ENCODE measurements at places on chromosomes 7 and 10. TPM values are rescaled to one million over a fixed set of nuclear protein-coding genes. Genes with fewer than 3 reads are reported as not detected.

HTR5A gene
- total RNA-seq: not detected

DNA sequence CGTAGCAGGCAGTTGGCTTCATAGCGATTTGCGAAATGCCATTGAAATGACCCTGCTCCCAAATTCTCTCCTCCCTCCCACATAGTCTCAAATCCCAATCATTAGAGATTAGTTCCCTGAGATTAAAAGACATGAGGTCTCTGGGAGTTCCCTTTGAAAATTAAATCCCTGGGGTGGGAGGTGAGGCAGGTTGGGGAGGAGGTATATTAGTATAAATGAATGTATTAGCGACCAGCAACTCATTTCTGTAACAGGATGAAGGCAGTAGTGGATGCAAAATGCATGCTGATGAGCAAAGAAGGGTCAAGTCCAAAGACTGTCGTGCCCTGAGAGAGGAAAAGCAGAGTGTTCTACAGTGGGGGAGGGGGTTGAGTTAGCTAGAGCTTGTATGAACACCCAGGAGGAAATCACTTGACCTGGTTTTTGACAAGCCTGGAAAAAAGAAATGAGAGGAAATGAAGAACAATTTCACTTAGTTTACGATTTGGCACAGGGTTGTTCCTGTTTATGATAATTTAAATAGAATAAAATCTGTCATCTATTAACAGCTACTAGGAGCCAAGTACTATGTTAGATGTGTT lies 79.6 kb upstream of the MTPN start:
- DNase-seq: no peak

DNA sequence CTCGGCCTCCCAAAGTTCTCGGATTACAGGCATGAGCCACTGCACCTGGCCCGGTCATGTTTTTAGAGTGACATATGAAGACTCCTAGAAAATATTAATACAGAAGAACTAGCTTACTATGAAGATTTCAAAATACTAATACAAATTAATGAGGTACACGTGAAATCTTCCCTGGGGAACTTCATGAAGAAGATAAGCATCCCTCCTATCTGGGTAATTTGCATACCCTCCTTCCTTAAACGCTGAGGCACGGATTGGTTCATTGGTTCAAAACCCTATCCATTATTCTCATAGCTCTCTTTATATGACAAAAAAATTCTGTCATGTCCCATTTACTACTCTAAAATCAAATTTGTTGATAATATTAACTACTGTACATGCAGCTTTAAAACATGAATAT lies 224.8 kb upstream of the KLF14 start:
- DNase-seq: no peak

- no peak for DNase-seq
These were observed 28.8 kb upstream of the SLC26A4 start for GRCh38 chr7:107631588-107632491.
